ENCODE measurements at places on chromosomes 3 and 15.

DNA sequence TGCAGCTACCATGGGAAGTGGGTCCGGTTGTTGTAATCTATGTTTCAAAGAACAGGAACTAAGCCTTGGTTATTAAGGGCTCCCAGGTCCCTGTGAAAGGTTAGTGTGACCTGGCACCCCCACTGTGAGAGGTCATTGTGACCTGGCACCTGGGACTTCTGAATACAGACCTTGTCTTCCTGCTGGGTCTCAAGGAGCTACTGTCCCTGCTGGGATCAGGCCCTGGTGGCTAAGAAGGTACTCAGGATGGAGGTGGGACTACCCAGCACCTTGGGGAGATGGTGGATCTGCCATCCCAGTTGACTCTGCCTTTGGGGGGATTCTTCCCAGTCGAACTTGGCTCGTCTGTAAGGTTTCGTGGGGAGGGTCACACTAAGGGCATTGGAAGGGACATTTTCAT lies 10.3 kb upstream of the SLCO2A1 start:
- no peak overlapping the region for H3K27ac ChIP-seq
- DNase-seq = no peak
- H3K4me3 ChIP-seq = no peak overlapping the region
- H3K36me3 ChIP-seq = no peaks in the 10 kb centered on the region
- no peaks in the 10 kb centered on the region for H3K4me1 ChIP-seq
- H3K27me3 ChIP-seq = peaks cover 1% of the 10 kb centered on the region

- no peaks in the 10 kb centered on the region for H3K4me1 ChIP-seq
- DNase-seq = no peak
- no peak overlapping the region for H3K4me3 ChIP-seq
- H3K27ac ChIP-seq = no peak overlapping the region
- H3K36me3 ChIP-seq = no peaks in the 10 kb centered on the region
Observed at GRCh38 chr3:45579251-45579650, 15.3 kb upstream of the LIMD1 start.

GRCh38 chr15:75335313-75335704 lies 554 bp upstream of the COMMD4 start:
- H3K27me3 ChIP-seq = no peaks in the 10 kb centered on the region
- H3K4me1 ChIP-seq = peaks cover 18% of the 10 kb centered on the region
- H3K4me3 ChIP-seq = peak overlapping the region; percentile 93
- H3K36me3 ChIP-seq = peaks cover 3% of the 10 kb centered on the region
- H3K27ac ChIP-seq = peak overlapping the region; percentile 91
- DNase-seq = no peak

- no peaks in the 10 kb centered on the region for H3K36me3 ChIP-seq
- no peak overlapping the region for H3K27ac ChIP-seq
- no peaks in the 10 kb centered on the region for H3K4me1 ChIP-seq
- DNase-seq = no peak
Observed at GRCh38 chr15:92605225-92605944, 50.2 kb downstream of the FAM174B start.
